ENCODE measurements at places on chromosomes 5 and 9.

GRCh38 chr9:80294955-80295354, 723.2 kb downstream of the TLE4 start:
- no peaks in the 10 kb centered on the region for H3K36me3 ChIP-seq
- H3K27me3 ChIP-seq: no peaks in the 10 kb centered on the region

DNA sequence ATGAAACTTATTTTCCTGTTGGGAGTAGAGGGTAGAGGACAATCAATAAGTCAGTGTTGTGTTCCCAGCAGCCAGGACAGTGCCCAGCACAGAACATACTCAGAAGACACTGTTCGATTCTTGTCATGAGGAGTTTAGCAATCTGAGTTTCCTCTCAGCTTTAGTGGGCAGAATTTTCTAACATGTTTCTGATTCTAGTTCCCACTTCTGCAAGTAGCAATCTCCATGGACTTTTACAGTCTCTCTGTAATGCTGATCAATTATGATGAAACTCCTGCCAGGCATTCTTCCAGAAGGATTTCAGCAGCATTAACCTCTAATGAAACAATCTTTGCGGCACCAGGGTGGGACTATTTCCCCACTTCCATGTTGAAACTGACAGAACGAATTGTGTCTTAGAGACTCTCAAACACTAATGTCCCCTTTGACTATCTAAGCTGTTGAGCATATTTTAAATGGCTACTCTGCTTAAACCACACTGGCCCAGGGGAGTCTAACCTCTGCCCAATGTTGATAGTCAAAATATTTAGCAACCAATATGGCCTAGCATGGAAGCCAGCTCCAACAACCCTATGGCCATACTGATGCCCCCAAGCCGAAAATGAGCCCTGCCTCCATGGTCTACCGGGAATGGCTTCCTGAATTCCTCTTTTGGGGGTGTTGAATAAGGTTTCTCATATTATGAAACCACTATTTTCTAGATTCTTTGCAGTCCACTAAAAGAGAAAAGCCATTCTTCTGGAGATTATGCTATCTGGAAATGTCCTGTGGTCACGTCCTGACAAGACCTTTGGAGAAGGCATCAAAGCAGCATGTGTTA, 484.3 kb downstream of the BNC2 start:
- H3K36me3 ChIP-seq: no peaks in the 10 kb centered on the region
- no peaks in the 10 kb centered on the region for H3K27me3 ChIP-seq

GRCh38 chr9:1978941-1979340, 36.2 kb upstream of the SMARCA2 start:
- H3K27ac ChIP-seq: no peak overlapping the region
- no peaks in the 10 kb centered on the region for H3K36me3 ChIP-seq
- H3K4me1 ChIP-seq: peaks cover 40% of the 10 kb centered on the region
- H3K27me3 ChIP-seq: no peaks in the 10 kb centered on the region
- DNase-seq: no peak

- H3K27me3 ChIP-seq: no peaks in the 10 kb centered on the region
- H3K36me3 ChIP-seq: no peaks in the 10 kb centered on the region
- H3K4me3 ChIP-seq: no peak overlapping the region
- no peaks in the 10 kb centered on the region for H3K4me1 ChIP-seq
- DNase-seq: no peak
Observed at GRCh38 chr5:78562714-78563330, 85.8 kb downstream of the LHFPL2 start.

DNA sequence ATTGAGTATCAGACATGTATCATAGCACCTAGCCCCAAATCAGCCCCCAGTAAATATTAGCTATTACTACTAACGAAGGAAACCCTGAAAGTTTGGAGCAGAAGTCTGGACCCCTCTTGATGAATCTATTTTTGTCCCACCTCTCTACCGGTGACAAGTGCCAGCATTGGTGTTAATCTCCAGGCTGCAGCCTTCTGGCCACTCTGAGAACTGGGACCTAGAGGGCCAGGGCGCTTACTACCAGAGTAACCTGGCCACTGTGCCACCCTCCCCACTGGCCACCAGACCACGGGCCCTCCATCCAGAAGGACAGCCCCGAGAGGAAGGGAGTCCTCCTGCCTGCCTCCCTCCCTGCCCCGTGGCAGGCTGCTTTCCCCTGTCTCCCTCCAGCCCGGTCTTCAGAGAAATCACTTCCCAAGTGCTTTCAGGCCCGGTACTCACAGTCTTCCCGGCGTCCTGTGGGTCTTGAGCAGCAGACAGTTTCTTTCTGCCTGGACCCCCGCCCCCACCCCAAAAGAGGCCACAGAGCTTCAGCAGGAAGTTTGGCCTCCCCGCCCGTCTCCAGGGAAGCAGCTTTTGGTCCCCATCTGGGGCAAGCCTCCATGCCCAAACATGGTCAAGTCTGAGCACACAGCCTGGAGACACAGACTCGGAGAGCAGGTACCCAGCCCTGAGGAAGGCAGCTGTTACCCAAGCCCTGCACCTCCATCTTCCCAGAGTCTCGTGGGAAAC, at the start of gene KCNMB1:
KCNMB1 (minus strand) TSS at position 550 of the 732 bp plus-strand sequence. CDS start 3,920 bp downstream, outside the sequence.
- H3K4me3 ChIP-seq: peak within 1 kb of the TSS; percentile 21
- H3K27me3 ChIP-seq: no peaks in the 10 kb centered on the region
- no peaks in the 10 kb centered on the region for H3K36me3 ChIP-seq
- no peak for DNase-seq
- H3K4me1 ChIP-seq: peaks cover 16% of the 10 kb centered on the region

- no peaks in the 10 kb centered on the region for H3K36me3 ChIP-seq
- no peaks in the 10 kb centered on the region for H3K27me3 ChIP-seq
- no peak for DNase-seq
- no peaks in the 10 kb centered on the region for H3K4me1 ChIP-seq
- H3K4me3 ChIP-seq: no peak overlapping the region
Observed at GRCh38 chr9:89811886-89812450, 207.2 kb downstream of the GADD45G start.

GRCh38 chr5:81852291-81853029, 101.6 kb upstream of the SSBP2 start:
- DNase-seq: no peak
- H3K4me3 ChIP-seq: peak overlapping the region; percentile 26
- H3K36me3 ChIP-seq: no peaks in the 10 kb centered on the region
- H3K27ac ChIP-seq: peak overlapping the region; percentile 94

- H3K4me3 ChIP-seq: no peak overlapping the region
- H3K27ac ChIP-seq: peak overlapping the region; percentile 74
- peaks cover 3% of the 10 kb centered on the region for H3K4me1 ChIP-seq
- H3K36me3 ChIP-seq: no peaks in the 10 kb centered on the region
Observed at GRCh38 chr9:107983181-107983603, 493.6 kb upstream of the KLF4 start.

DNA sequence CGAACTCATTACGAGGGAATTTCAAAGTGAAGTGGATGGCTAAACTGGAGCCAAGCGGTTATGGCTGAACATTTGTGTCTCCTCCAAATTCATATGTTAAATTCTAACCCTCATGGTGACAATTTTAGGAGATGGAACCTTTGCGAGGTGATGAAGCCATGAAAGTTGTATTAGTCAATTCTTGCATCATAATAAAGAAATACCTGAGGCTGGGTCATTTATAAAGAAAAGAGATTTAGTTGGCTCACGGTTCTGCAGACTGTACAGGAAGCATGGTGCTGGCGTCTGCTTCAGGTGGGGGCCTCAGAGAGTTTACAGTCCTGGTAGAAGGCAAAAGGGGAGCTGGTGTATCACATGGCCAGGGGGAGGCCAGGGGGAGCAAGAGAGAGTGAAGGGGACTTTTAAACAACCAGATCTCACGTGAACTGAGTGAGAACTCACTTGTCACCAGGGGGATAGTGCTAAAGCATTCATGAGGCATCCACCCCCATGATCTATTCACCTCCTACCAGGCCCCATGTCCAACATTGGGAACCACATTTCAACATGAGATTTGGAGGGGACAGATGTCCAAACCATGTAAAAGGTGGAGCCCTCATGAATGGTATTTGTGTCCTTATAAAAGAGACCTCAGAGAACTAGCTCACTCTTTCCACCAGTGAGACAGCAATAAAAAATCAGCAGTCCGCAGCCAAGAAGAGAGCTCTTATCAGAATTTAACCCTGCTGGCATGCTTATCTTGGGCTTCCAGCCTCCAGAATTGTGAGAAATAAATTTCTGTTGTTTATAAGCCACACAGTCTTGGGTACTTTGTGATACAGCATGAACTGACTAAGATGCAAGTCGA, 143.4 kb downstream of the MTRR start:
- H3K4me1 ChIP-seq: no peaks in the 10 kb centered on the region
- no peaks in the 10 kb centered on the region for H3K36me3 ChIP-seq
- H3K27ac ChIP-seq: no peak overlapping the region

DNA sequence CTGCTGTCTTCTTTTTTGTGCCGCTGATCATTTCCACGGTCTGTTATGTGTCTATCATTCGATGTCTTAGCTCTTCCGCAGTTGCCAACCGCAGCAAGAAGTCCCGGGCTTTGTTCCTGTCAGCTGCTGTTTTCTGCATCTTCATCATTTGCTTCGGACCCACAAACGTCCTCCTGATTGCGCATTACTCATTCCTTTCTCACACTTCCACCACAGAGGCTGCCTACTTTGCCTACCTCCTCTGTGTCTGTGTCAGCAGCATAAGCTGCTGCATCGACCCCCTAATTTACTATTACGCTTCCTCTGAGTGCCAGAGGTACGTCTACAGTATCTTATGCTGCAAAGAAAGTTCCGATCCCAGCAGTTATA, 17.1 kb downstream of the F2R start:
- DNase-seq: no peak
- H3K4me3 ChIP-seq: no peak overlapping the region
- no peaks in the 10 kb centered on the region for H3K4me1 ChIP-seq
- H3K27me3 ChIP-seq: no peaks in the 10 kb centered on the region

GRCh38 chr9:108889649-108890067, 27.6 kb downstream of the ACTL7A start:
- H3K4me3 ChIP-seq: no peak overlapping the region
- peaks cover 19% of the 10 kb centered on the region for H3K36me3 ChIP-seq
- H3K4me1 ChIP-seq: no peaks in the 10 kb centered on the region
- no peak for DNase-seq
- no peak overlapping the region for H3K27ac ChIP-seq

- no peaks in the 10 kb centered on the region for H3K27me3 ChIP-seq
- no peaks in the 10 kb centered on the region for H3K36me3 ChIP-seq
- H3K27ac ChIP-seq: no peak overlapping the region
- H3K4me3 ChIP-seq: no peak overlapping the region
- no peaks in the 10 kb centered on the region for H3K4me1 ChIP-seq
Observed at GRCh38 chr5:11075035-11075805, 314.2 kb upstream of the DAP start.

DNA sequence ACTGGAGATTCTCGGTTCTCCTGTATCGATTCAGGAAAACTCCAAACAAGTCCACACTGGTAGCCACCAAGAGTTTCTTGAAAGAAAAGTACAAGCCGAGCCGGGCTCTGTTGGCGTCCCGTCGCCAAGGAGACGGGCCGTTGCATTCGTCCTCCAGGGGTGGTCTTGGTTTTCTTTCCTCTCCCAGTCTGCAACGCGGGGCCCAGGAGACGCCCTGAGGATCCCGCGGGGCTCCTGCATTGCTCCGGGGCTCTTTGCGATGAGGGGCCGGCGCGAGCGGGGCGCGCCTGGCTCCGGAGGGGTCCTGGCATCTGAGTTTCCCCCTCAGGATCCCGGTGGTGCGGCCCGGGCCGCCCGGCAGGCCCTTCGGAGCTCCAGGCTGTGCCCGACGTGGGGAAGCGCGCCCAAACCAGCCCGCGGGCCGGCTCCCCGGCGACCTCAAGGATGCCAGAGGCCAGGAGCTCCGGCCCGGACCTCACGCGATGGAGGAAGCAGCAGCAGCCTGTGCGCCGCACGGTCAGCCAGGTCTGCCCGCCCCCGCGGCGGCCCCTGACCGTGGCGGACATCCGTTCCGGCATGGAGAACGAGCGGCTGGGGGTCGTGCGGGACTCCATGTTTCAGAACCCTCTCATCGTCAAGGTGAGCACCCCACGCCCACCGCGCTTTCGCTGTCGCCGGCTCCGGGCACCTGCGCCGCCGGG, at the start of gene CFAP77:
CFAP77 (plus strand) TSS at position 384 of the 701 bp plus-strand sequence; CDS start at position 445, 61 bp downstream.
- H3K4me3 ChIP-seq: peak within 1 kb of the TSS; percentile 36
- H3K4me1 ChIP-seq: peaks cover 51% of the 10 kb centered on the region
- no peak for DNase-seq
- peaks cover 58% of the 10 kb centered on the region for H3K27me3 ChIP-seq
- H3K27ac ChIP-seq: no peak within 1 kb of the TSS
- H3K36me3 ChIP-seq: no peaks in the 10 kb centered on the region

Measured in esophagus squamous epithelium (tissue), 5 donors.